ENCODE measurements at places on chromosomes 5 and 9. TPM values are rescaled to one million over a fixed set of nuclear protein-coding genes. Genes with fewer than 3 reads are reported as not detected.
A peak's percentile ranks its signal among the peaks of the same experiment; 100 is the strongest.

Gene DROSHA
- total RNA-seq, result 51.6 TPM

Gene BNC2
- 37.9 TPM for total RNA-seq

DNA sequence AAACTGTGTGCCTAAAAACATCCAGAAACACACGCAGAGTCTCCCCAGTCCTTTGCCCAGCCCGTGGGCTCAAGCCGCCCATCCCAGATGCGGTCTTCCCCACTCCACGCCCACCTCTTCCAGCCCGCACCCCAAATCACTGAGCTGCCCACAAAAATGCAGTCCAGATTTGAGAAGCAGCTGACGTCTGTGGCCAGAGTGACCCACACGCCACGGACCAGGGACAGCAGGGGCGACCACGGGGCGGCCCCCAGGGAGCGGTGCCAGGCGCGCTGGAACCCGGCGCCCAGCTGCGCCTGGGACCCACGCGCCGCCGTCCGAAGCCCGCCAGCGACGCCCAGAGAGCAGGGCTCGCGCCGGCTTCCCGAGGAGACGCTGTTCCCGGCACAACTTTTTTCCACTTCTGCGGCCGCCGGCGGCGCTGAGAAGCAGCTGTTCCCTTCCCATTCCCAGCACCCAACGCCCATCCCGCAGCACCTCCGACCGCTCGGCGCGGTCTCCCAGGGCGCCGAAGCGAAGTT lies 674 bp downstream of the LHFPL2 start:
- peak; percentile 85 for DNase-seq

GRCh38 chr9:104974053-104974962 lies 46.4 kb upstream of the ABCA1 start:
- no peak for DNase-seq

DNA sequence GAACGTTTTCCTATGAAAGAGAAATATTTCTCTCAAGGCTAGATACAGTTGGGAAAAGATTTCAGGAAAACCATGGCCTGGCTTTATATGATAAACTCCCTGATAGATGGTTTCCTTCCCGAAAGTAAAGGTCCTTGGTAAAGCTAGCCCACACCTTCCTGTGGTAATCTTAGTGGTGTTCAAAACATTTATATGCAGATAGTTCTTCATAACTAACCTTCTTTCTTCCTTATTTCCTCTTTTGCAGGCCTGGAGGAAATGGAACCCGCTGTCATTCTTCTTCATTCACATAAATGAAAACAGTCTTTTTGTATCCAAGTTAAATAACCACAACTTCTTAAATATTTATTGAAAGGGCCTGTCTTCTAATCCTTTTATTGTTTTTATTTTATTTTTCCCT lies 474.0 kb upstream of the ACTBL2 start:
- no peak for DNase-seq

GRCh38 chr5:34034534-34035327 lies 8.3 kb downstream of the C1QTNF3 start:
- DNase-seq, result no peak

All from kidney (tissue), 22 donors.